Activated CD4-positive, alpha-beta T cell treated with anti-CD3 and anti-CD28 coated beads for 36 hours (primary cell): ENCODE measurements at places on chromosomes 5 and 9.

DNA sequence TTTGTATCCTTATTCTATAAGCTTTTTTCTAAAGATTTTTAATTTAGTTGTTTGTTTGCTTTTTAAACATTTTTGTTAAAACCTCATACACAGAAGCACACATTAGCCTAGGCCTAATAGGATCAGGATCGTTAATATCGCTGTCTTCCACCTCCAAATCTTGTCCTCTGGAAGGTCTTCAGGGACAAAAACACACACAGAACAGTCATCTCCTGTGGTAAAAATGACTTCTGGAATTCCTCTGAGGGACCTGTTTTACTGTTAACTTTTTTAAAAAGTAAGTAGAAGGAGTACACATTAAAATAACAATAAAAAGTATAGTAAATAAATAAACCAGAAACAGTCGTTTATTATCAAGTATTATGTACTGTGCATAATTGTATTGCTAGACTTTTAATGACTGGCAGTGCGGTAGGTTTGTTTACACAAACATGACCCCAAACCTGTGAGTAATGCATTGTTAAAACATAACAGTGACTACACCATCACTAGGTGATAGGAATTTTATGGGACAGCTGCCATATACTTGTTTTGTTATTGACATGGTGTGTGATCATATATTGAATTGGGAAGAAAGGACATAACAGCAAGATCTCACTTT is 109.6 kb downstream of the ZCCHC7 start:
- no peak overlapping the region for H3K27ac ChIP-seq
- H3K27me3 ChIP-seq, result no peaks in the 10 kb centered on the region
- no peak for DNase-seq
- peaks cover 13% of the 10 kb centered on the region for H3K4me1 ChIP-seq
- peaks cover 11% of the 10 kb centered on the region for H3K36me3 ChIP-seq

- no peak overlapping the region for H3K27ac ChIP-seq
- no peaks in the 10 kb centered on the region for H3K4me1 ChIP-seq
- DNase-seq, result no peak
- no peaks in the 10 kb centered on the region for H3K36me3 ChIP-seq
- peaks cover 14% of the 10 kb centered on the region for H3K27me3 ChIP-seq
Measured at GRCh38 chr9:88574953-88575352, 40.0 kb downstream of the NXNL2 start.

DNA sequence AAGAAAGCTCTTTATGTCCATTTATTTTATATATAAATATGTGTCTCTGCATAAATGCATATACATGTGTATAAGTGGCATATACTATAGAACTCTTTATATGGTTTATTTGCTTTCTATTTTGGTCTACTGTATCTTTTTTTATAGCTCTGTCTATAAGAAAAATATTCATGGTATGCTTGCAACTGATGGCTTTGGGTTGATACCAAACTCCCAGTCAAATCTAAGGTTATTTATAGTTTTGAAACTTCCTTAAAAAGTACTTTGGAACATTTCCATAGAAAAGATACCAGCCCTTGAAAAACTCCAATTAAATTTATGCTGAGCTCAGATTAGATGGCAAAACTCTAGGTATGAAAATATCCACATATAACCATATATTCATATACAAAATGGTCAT is 120.0 kb upstream of the KLF9 start:
- no peak for DNase-seq
- no peak overlapping the region for H3K4me3 ChIP-seq
- no peak overlapping the region for H3K27ac ChIP-seq
- peaks cover 18% of the 10 kb centered on the region for H3K4me1 ChIP-seq

DNA sequence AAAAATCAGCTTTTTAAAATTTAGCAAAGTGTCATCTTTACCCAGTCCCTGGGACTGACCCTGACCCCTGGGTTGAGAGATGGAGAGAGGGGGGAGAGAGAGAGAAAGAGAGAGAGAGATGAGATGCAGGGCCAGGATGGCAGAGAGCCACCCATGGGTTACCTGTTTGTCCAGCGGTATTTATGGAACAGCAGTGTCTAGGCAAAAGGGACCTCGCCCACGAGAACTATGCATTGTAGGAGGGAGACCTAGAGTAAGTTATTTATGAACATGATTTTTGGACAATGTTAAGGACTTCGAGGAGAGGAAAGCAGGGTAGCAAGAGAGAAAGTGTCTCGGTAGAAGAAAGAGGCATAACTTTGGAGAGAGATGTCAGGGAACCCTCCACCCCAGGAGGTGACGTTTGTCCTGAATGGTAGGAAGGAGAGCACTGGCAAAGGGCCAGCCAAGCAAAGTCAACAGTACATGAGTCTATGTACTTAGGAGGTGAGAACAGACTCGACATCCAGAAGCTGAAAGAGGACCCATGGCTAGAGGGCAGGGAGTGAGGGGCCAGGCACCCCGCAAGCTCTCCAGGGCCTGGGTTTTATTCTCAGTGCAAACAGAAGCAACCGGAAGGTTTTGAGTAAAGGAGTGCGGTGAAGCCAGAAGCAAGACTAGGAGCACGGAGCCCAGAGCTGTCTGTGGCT is 30.5 kb upstream of the MSX2 start:
- peaks cover 53% of the 10 kb centered on the region for H3K27me3 ChIP-seq
- no peaks in the 10 kb centered on the region for H3K36me3 ChIP-seq
- no peak for DNase-seq
- H3K4me1 ChIP-seq, result peaks cover 3% of the 10 kb centered on the region
- no peak overlapping the region for H3K27ac ChIP-seq

DNA sequence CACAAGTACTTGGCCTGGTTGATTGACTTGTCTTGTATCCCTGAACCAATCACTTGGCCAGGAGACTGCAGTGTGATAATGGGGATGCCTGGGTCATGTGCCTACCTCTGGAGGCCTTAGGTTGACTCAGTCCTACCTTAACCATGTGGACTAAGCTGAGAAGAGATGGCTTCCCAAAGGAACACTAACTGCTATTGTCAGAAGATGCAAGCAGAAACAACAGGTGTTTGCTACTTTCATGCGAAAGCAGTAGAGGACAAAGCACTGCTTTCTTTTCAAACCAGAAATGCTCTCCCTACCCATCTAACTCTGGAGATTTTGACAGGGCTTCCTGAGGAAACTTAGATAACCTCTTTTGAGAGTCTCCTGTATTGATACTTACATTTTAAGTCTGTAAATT is 22.9 kb downstream of the CDK7 start:
- no peak for DNase-seq
- no peaks in the 10 kb centered on the region for H3K4me1 ChIP-seq
- H3K36me3 ChIP-seq, result peaks cover 28% of the 10 kb centered on the region
- no peaks in the 10 kb centered on the region for H3K27me3 ChIP-seq
- H3K4me3 ChIP-seq, result no peak overlapping the region

- DNase-seq, result no peak
- no peaks in the 10 kb centered on the region for H3K27me3 ChIP-seq
- no peak overlapping the region for H3K4me3 ChIP-seq
- H3K4me1 ChIP-seq, result peaks cover 21% of the 10 kb centered on the region
- no peaks in the 10 kb centered on the region for H3K36me3 ChIP-seq
- H3K27ac ChIP-seq, result no peak overlapping the region
Measured at GRCh38 chr9:120716483-120716882, 2.2 kb upstream of the MEGF9 start.

DNA sequence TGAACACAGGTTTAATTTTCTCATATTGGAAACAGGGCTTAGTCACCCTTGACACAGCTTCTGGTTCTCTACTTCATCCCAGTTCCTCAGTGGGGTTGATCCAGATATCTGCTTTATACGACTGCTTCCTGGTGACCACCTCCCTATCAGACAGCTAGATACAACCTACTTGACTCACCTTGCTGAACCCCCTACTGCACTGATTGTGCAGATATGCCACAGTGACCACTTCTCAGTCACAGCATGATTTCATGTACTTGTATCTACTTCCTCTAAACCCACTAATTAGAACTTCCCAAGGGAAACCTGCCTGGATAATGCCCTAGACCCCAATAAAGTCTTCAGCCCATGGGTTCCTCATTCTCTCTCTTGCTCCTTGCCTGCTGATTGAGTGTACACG is 18.4 kb upstream of the RFK start:
- DNase-seq, result no peak
- H3K27me3 ChIP-seq, result peaks cover 3% of the 10 kb centered on the region
- no peak overlapping the region for H3K27ac ChIP-seq
- H3K4me3 ChIP-seq, result no peak overlapping the region
- H3K36me3 ChIP-seq, result peaks cover 8% of the 10 kb centered on the region
- H3K4me1 ChIP-seq, result peaks cover 10% of the 10 kb centered on the region

- no peak overlapping the region for H3K27ac ChIP-seq
- DNase-seq, result no peak
- H3K4me1 ChIP-seq, result peaks cover 24% of the 10 kb centered on the region
- H3K4me3 ChIP-seq, result no peak overlapping the region
- H3K27me3 ChIP-seq, result no peaks in the 10 kb centered on the region
Measured at GRCh38 chr5:134439210-134439654, 27.6 kb upstream of the CDKN2AIPNL start.

- no peak for DNase-seq
- no peak overlapping the region for H3K4me3 ChIP-seq
- H3K27ac ChIP-seq, result no peak overlapping the region
- H3K36me3 ChIP-seq, result peaks cover 37% of the 10 kb centered on the region
- H3K27me3 ChIP-seq, result no peaks in the 10 kb centered on the region
Measured at GRCh38 chr9:100228352-100228869, 124.3 kb downstream of the TEX10 start.

DNA sequence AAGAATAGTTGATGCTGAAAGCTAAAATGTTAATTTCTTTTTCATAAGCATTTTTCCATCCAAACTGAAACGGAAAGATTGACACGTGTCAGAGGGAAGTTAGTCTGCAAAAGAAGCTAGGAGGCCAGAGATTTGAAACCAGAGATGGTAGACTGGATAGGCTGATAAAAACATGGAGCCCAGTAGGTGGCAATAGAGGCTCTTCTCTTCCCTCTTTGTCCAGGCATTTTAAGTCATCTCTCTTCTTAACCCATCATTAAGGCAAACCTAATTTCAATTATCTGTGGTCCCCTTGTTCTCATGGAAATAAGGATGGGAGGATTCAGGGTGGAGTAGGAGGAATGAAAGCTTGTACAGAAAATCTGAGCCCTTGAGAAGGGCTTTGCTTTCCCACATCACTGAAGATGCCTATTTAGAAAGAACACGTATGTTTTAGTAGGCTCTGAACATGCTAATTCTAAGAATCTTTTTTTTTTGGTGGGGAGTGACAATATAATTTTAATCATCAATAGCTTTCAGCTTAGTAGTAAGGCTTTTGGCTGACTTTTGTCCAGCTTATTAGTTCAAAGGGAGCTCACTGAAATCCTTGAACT is 66.6 kb downstream of the ZNF474 start:
- H3K4me3 ChIP-seq, result no peak overlapping the region
- H3K27me3 ChIP-seq, result peaks cover 15% of the 10 kb centered on the region
- no peak for DNase-seq

- peaks cover 18% of the 10 kb centered on the region for H3K4me1 ChIP-seq
- DNase-seq, result peak; percentile 47
- no peaks in the 10 kb centered on the region for H3K27me3 ChIP-seq
- peak overlapping the region; percentile 61 for H3K27ac ChIP-seq
- H3K4me3 ChIP-seq, result no peak overlapping the region
Measured at GRCh38 chr5:74974451-74975091, 77.8 kb downstream of the GCNT4 start.

DNA sequence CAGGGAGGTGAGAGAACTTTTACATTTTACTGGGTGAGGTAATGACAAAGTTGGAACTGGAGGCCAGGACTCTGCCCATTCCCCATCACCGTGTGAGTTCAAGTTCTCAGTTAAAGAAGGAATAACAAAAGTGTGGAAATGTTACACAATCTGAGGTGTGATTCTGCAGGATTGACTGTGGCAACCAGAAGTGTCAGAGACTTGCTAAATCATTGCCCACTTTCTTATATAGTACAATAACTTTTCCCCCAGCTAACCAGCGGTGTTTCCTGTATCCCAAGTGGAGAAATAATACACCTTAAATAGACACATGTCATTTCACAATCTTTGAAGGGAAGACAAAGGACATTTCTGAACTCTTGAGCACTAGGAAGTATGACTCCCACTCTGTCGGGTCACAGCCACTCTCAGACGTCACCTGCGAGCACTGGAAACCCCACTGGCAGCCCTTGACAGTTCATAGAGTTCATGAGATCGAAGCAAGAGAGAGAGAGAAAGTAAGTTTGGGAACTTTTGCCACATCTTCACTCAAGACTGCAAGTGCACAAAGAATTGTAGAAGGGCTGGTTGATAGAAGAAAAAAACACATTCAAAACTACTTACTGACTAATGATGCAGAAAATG is 28.4 kb downstream of the PAX5 start:
- no peaks in the 10 kb centered on the region for H3K36me3 ChIP-seq
- H3K27ac ChIP-seq, result no peak overlapping the region
- no peak for DNase-seq
- no peak overlapping the region for H3K4me3 ChIP-seq
- peaks cover 47% of the 10 kb centered on the region for H3K27me3 ChIP-seq
- H3K4me1 ChIP-seq, result no peaks in the 10 kb centered on the region

- peaks cover 39% of the 10 kb centered on the region for H3K27me3 ChIP-seq
- DNase-seq, result no peak
- H3K4me1 ChIP-seq, result no peaks in the 10 kb centered on the region
- no peaks in the 10 kb centered on the region for H3K36me3 ChIP-seq
- H3K4me3 ChIP-seq, result no peak overlapping the region
Measured at GRCh38 chr9:37683531-37684371, 33.0 kb downstream of the FRMPD1 start.

DNA sequence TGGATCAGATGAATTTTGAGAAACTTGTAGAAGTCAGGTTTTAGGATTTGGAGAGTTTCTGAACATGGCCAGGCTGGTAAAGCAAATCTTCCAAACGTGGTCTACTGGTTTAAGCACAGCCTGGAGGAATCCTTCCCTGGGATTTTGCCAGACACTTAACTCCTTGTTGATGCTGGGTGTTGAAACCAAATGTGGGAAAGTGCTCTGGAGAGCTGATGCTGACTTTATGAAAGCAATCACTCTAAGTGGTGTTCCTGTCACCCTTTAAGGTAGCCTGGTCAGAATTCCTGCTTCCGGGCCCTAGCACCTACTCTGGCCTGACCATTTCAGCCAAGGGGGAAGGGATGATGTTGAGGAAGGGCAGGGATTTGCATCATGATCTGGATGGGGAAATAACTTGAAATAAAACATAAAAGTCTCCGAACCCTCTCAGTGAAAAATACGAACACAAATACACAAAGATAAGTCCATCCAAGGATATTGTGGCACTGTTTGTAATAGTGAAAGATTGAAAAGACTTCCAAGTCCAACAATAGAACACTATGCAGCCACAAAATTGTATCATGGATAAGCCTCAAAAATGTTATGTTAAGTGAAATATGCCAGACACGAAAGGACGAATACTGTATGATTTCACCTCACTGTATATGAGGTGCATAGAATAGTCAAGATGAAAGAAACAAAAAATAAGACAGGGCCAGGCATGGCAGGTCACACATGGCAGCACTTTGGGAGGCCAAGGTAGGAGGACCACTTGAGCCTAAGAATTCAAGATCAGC is 57.7 kb downstream of the PDE6A start:
- DNase-seq, result no peak
- no peak overlapping the region for H3K4me3 ChIP-seq
- H3K36me3 ChIP-seq, result no peaks in the 10 kb centered on the region
- peaks cover 2% of the 10 kb centered on the region for H3K27me3 ChIP-seq
- no peaks in the 10 kb centered on the region for H3K4me1 ChIP-seq

- H3K27me3 ChIP-seq, result no peaks in the 10 kb centered on the region
- DNase-seq, result no peak
- no peak overlapping the region for H3K4me3 ChIP-seq
Measured at GRCh38 chr9:108136656-108137055, 647.1 kb upstream of the KLF4 start.

- no peak for DNase-seq
- H3K27ac ChIP-seq, result no peak overlapping the region
- no peaks in the 10 kb centered on the region for H3K27me3 ChIP-seq
- no peaks in the 10 kb centered on the region for H3K36me3 ChIP-seq
Measured at GRCh38 chr5:158908425-158909220, 191.1 kb downstream of the EBF1 start.

- no peaks in the 10 kb centered on the region for H3K4me1 ChIP-seq
- no peaks in the 10 kb centered on the region for H3K36me3 ChIP-seq
- H3K4me3 ChIP-seq, result no peak overlapping the region
Measured at GRCh38 chr9:131817627-131818026, 77.8 kb upstream of the RAPGEF1 start.
